ENCODE measurements at places on chromosomes 7 and 10.

GRCh38 chr10:672992-673391, 16.5 kb downstream of the DIP2C start:
- no peak for DNase-seq

DNA sequence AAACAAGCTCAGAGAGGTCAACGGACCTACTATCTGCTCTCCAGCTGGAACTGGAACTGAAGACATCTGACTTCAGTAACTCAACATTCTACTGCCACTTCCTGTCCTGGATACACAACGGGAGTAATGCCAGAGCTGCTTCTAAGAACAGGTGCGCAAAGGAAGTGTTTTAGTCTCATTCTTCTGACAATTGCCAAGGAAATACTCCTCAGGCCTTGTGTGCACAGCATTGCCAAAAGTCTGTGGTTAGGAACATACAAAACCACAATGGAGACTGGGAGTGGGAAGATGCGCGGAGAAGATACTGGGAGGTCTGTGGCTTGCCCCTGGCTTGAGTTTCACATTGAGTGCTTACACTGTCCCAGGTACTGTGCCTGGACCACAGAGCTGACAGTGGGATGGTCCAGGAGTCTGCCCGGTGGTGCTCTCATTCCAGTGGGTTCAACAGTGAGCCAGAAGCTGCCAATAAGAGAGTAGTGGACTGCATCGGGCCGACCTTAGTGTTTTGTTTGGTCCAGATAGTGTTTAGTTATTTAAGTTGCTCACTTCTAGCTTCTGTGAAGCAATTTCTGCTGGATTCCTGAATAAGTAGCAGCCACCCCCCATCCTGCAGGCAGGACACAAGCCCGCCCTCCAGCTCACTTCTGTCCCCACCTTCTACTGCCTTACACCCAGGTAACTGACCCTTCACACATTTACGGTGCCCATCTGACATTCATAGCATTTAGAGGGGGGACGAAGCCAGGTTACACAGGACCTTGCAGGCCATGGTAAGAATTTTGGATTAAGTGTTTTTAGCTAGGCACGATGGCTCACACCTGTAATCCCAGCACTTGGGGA, 10.3 kb downstream of the TBL2 start:
- DNase-seq = no peak

GRCh38 chr7:35424869-35425495, 171.1 kb upstream of the TBX20 start:
- DNase-seq = no peak

DNA sequence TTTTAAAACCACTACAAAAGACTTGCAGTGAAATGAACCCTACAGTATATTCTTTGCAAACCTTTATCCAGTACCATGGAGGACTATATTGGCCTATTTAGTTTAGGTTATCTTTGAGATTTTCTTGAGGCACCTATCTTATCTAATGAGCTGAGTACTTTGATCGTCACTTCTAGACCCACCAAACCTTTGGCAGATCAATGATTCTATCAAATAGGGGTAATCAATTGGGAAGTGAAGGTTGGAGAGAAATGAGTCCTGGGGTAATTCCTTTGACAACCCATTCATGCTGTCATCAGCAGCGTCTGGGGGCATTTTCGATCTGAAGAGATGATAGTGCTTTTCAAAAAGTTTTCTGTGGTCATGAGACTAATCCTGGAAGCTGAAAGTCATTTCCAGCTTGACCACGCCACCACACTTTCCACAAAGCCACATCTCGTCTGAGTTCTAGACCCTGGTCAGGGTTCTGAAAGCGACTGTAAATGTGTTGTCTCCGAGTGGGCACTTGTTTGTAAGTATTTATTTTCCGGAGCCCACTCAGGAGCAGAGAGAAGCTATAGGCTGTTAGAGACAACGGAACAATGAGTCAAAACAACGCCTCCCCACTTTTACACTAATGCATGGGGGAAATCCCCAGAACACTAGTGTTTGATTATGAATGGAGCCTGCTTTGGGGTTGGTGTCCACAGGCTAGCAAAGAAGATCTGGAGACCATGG, 4.8 kb downstream of the EGR2 start:
- no peak for DNase-seq

- DNase-seq = no peak
These were observed 78.1 kb downstream of the HDAC9 start for GRCh38 chr7:18573410-18574234.

DNA sequence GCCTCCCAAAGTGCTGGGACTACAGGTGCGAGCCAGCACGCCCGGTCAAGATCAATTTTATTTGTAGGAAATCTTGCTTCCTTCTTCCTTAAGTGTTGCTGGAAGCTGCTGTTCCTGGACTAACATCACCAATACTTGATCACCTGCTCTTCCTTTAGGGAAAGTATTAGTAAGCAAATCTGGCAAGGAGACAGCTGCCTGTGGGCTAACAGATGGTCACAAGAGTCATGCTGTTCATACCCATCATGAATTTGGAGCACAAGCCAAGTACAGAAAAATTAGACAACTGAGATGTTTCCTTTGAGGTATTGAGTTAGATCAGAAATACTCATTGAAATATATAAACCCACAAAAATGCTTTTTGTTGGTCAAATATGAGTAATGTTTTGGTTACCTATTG, 27.9 kb downstream of the BAIAP2L1 start:
- DNase-seq = no peak

- no peak for DNase-seq
These were observed 42.7 kb upstream of the LAMB1 start for GRCh38 chr7:108045669-108046068.

GRCh38 chr7:108016841-108017775, 14.1 kb upstream of the LAMB1 start:
- no peak for DNase-seq

DNA sequence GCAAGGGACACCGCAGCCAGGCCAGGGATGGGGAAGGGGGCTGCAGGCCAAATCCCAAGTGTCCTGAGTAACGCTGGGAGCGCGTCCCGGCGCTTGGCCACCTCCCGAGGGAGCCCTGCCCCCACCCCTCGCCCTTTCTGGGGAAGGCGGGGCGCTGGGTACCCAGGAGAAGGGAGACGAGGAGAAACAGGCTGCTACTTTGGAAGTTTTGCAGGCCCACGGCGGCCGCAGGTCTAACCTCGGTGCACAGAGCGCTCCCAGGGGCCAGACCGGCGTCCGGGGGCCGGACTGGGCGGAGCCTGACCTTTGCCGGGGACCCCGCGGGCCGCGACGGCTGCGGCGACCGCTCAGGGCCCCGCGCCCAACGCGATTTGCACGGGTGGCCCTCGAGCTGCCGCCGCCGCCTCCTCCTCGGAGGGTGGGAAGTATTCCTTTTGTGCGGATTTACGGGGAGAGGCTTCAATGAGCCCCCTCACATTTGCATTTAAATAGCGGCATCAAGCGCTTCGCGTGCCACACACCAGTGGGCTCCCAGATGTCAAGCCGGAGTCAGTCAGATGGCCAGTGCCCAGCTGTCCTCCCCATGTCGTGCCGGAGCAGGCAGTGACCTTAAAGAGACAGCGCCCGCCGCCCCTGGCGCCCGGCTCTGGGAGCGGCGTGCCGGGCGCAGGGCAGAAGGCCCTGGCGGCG, 3.0 kb upstream of the EBF3 start:
- no peak for DNase-seq

- no peak for DNase-seq
These were observed 172.3 kb downstream of the C1GALT1 start for GRCh38 chr7:7354674-7355073.

DNA sequence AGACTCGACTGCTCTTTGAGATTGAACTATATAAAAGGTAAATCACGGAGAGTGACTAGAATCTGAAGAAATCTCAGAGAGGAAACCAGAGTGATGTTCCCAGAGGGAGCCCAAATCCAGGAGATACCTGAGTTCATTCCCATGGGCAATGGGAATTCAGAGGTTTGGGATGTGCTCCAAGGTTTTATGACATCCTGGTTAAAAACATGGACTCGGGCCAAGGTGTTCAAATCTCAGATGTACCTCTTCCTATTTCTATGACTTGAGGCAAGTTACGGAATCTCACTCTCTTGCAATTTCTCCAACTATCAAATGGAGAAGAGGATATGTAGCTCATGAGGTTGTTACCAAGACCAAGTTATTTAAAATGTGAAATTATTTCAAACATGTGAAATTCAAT, 54.5 kb upstream of the RAB18 start:
- DNase-seq = no peak

DNA sequence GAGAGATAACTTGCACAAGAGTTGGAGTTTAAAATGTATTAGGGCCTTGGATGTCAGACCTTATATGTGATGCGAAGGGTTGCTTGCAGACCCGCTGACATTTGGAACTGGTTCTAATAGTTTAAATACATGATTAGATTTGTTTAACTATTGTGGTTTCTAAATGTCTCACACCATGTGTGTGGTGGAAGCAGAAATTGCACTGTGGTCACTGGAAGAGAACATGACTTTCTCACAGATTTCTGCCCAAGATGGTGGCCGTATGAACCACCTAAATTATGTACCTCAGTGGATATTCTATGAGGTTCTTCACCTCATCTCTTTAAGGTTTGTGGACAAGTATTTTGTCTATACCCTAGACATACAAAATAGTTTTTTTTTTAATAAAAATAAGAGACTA, 8.2 kb upstream of the C1QL3 start:
- DNase-seq = no peak

DNA sequence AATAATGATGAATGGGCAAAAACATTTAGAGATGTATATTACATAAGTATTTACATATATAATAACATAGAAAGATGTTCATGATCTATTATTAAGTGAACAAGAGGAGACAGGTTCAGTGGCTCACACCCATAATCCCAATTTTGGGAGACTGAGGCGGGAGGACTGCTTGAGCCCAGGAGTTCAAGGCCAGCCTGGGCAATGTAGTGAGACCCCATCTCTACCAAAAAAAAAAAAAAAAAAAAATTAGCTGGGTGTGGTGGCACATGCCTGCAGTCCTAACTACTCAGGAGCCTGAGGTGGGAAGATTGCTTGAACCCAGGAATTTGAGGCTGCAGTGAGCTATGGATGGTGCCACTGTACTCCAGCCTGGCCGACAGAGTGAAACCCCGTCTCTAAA, 12.4 kb downstream of the ARL3 start:
- no peak for DNase-seq

DNA sequence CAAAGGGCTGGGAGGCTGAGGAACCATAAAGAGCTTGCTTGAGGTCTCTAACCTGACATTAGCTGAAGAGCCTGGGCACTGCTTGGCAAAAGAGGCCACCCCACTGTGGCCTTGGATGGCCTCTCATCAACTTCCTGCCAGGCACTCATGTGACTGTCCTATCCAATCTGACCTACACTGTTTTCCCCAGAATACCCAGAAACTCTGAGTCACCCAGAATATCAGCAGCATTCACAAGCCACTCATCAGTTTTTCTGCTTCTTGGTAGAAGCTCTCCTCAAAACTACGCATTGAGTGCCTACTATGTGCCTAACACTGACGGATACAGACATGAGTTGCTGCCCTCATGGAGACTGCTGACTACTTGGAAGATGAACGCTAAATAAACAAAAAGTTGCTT, 4.1 kb upstream of the NT5C2 start:
- peak; percentile 66 for DNase-seq

- no peak for DNase-seq
These were observed 5.3 kb upstream of the AGR2 start for GRCh38 chr7:16810112-16810511.

GRCh38 chr7:81934596-81935301, 164.9 kb upstream of the HGF start:
- no peak for DNase-seq

- no peak for DNase-seq
These were observed 230.4 kb downstream of the USP6NL start for GRCh38 chr10:11381023-11381422.

DNA sequence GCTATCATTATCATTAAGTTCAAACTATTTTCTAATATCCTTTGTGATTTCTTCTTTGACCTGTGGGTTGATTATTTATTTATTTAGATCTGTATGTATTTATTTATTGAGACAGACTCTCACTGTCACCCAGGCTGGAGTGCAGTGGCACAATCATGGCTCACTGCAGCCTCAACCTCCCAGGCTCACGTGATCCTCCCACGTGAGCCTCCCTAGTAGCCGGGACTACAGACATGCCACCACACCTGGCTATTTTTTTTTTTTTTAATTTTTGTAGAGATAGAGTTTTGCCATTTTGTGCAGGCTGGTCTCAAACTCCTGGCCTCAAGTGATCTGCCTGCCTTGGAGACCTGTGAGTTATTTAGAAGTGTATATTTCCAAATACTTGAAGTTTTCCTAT, 28.7 kb upstream of the MRPS16 start:
- no peak for DNase-seq

DNA sequence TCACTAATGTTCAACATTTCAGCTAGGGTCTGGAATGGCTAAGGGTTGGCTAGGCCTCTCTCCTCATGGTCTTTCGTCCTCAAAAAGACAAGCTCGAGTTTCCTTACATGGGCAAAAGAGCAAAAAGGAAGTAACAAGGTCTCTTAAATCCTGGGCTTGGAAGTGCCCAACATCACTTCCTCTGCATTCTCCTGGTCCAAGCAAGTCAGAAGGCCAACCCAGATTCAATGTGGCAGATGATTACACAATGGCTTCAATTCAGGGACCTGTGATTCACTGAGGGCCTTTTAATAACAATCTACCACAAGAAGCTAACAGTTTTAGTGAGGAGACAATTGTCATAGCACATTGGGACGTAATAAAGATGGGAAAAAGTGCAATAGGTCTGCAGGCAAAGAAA, 4.4 kb upstream of the NUP205 start:
- no peak for DNase-seq

- DNase-seq = no peak
These were observed 34.3 kb downstream of the LRRC18 start for GRCh38 chr10:48905311-48905710.

DNA sequence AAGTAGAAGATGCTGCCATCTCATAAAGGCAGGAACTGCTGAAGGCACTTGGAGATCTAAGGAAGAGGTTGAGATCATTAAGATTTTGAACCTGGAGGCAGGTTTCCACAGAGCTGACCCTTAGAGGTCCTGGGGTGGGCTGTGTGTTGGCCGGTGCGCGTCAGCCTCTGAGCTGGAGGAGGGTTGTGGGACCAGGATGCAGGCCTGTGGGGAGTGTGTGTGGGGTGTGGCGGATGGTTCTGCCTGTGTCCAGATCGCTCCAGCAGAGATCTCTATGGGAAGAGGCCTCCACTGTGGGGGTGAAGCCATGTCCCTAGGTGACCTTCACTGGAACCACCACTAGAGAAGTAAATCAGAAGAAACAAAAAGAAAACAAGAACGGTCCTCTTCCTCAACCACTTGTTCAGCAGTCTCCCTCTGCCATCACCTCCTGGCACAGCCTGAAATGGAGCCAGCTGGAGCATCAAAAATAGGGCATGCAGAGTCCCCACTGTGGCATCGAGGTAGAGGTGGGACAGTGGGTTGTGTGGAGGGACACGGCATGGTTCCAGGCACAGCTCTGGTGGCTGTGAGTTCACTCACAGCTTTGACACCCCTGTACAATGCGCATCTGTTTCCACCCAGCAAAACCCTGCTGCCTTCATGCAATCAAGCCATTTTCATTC, 453.8 kb downstream of the TCERG1L start:
- no peak for DNase-seq

GRCh38 chr7:134933460-134934068, 52.7 kb upstream of the AGBL3 start:
- DNase-seq = no peak

Data from GM04503 (cell line).